ENCODE measurements at places on chromosomes 4 and X.

DNA sequence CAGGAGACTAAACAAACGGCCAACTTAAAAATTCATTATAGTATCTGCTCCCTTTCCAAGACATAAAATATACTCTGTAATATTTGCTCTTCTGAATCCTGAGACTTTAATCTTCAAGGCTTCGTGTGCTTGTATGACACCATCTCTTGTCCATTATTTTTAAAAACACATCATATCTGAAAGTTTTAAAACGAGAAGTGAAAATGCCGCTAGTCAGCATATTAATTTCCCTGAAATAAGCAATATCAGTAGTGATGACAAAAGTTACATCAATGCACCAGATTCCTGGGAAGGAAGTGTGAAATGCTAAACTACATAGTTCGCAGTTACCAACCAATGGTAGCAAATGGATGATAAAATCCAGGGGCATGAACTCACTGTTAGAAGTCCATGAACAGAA is 66.8 kb upstream of the EXOC1L start:
- no peak for DNase-seq

- DNase-seq, result peak; percentile 15
Measured at GRCh38 chr4:84727491-84727890, 144.6 kb downstream of the CDS1 start.

- DNase-seq, result peak; percentile 23
Measured at GRCh38 chr4:76179398-76180318, 31.5 kb upstream of the NUP54 start.

GRCh38 chr4:147864607-147865006 is 132.7 kb downstream of the ARHGAP10 start:
- DNase-seq, result no peak

GRCh38 chrX:50609796-50610195 is 139.2 kb upstream of the DGKK start:
- DNase-seq, result no peak

- no peak for DNase-seq
Measured at GRCh38 chr4:38209654-38210053, 249.5 kb downstream of the PTTG2 start.

DNA sequence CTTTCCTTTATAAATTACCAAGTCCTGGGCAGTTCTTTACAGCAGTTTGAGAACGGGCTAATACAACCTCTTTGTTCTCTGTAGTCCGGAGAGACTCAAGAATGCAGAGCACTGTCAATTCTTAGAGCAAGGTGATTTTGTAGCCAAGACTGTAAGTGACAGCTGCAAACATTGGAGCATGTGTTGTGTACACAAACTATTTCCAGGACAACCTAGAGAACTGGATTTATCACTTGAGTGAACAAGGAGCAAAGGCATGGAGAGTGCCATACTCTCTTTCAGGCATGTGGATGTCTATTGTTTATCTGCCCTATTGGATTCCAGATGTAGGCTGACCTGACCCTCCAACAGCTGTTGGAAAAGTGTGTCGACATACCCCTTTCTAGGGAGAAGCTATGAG is 153.9 kb downstream of the SPANXN3 start:
- no peak for DNase-seq

- DNase-seq, result no peak
Measured at GRCh38 chr4:26086621-26087441, 172.8 kb downstream of the SMIM20 start.

- DNase-seq, result no peak
Measured at GRCh38 chr4:123555233-123555806, 158.7 kb downstream of the SPRY1 start.

GRCh38 chrX:54745676-54746075 is 52.4 kb downstream of the ITIH6 start:
- DNase-seq, result no peak

DNA sequence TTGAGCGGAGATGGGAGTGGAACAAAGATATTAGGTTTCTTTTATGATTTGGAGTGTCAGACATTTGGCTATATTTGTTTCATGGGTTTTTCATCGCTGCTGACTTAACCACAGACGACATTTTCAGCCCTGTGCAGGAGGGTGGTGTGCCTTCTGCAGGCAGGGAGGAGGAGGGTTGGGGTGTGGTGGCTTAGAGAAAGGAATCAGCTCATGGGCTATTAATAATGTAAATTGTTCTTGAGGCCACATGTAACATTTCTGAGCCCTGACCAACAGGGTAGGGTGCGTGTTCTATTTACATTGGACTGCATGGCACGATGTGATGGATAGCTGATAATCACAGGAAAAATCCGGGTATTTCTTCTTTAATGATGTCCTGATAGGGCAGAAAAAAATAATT is 67.6 kb downstream of the POLA1 start:
- no peak for DNase-seq

- no peak for DNase-seq
Measured at GRCh38 chr4:1604181-1604705, 79.9 kb downstream of the FAM53A start.

GRCh38 chrX:29852767-29853166 is 362.6 kb upstream of the MAGEB2 start:
- no peak for DNase-seq

DNA sequence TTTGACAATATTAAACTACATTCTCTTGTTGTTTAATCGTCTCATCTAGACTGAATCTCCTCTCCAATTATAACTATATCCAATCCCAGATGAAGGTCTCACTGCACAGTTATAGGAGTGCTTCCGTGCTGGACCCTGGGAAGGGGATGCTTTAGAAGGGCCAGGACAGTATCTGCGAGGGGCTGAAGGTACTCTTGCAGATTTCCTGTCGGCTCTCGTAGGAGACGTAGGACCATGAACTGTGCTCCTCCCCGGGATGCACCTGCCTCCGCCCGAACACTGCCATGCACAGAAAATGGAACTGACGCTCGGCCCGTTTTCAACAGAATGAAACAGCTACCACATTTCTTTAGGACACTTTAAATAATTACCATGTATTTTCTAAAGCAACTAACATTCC is 39.4 kb downstream of the FAT1 start:
- no peak for DNase-seq
